ENCODE measurements at places on chromosomes 3 and 15.
A peak's percentile ranks its signal among the peaks of the same experiment; 100 is the strongest.

DNA sequence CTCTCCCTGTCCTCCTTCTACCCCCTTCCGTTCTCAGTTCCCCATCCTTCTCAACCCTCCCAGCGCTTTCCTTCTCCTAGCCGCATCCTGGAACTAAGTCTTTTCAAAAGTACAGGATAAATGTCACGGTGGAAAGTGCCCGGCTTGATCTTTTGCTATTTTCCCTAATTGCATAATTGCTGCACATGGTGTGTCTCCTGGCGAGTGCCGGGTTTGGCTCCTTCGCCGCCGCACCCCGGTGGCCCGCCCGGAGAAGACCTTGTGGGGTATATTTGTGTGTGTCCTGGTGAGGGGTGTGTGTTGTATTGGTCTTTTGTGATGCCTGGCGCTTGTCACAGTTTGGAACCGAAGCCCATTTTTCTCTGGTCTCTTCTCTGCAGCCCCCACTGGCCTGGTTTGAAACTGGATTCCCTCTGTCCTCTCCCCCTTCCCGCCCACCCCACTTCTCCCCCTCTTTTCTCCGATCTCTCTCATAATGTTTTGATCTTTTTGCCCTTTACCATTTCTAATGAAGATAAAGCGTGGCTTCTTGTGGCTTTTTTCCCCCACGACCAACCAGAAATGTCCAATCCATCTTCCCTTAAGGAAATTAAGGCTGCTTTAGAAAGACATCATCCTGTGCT lies 692 bp downstream of the UBE2E2 start:
- DNase-seq: no peak

- DNase-seq: no peak
These were observed 21.6 kb upstream of the CNBP start for GRCh38 chr3:129205109-129205832.

- DNase-seq: no peak
These were observed 151.6 kb upstream of the CTDSPL start for GRCh38 chr3:37709946-37710640.

- no peak for DNase-seq
These were observed 772.2 kb upstream of the ALCAM start for GRCh38 chr3:104594491-104594890.

DNA sequence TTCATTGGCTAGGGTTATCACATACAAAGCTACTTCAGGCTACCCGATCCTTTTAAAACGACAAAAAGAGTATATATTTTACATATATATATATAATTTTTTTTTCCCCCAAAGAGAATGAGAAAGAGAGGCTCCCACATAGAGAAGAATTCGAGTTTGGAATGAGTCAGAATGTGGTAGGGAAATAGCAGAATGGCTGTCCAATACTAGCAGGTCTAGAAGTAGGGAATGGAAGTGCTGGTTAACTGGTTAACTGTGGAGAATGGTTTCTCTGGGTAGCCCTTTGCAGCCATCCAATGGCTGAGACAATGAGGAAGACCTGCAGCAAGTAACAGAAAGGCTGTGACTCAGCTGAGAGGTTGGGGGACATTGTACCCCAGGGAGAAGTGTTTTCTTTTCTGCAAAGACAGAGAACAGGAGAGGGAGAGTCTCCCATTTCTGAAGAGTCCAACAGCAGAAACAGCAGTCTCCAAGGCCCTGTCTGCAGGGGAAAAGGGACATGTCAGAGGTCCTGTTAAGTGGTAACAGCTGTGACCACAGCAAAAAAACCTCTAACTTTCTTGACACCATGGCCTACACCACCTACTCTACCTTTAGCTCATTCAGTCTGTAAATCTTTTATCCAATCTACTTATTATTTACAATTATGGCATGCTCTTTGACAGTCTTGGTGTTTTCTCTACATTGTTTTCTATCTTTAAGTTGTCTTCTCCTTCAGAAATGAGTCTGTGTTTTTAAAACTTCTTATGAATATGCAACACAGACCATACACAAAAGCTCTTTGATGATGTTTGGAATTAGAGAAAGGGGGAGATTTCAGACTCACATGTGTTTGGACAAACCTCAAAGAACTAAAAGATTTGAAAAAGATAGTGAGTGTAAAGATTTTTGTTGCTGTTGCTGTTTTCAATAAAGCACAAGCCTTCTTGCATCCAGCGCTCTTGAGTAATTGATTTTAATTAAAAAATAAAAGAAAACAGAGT lies 116.1 kb upstream of the SLC7A14 start:
- DNase-seq: no peak

DNA sequence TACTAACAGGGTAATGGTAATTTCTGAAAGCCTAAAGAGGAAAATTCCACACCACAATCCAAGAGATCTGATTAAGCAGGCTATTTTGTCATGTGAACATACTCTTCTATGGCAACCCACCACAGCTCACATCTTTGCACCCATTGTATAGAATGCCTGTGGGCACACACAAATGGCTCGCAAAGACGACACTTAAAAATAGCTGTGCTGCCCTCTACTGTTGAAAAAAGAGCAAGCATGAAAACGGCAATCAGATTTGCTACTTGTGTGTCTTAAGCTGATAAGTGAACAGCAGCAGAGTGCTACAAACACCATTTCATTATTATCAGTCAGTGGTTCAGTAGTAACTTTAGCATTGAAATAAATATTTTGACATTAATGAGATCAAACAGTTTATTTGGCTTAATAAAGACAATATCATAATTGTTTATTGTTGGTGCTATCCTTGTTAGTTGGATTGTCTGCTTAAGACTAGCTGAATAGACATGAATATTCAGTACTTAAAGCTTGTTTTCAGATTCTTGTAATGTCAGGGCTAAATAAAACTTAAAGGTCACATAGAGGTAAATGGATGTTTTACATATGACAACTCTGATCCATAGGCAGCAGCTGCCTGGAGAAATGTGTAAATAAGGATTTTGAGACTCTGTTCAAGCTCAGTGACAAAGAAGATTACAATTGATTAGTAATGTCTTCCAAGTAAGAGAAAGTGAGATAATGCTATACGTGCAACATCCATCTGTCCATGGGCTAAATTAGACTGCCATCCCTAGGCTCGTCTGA lies 199.1 kb downstream of the LRRN1 start:
- DNase-seq: peak; percentile 8

DNA sequence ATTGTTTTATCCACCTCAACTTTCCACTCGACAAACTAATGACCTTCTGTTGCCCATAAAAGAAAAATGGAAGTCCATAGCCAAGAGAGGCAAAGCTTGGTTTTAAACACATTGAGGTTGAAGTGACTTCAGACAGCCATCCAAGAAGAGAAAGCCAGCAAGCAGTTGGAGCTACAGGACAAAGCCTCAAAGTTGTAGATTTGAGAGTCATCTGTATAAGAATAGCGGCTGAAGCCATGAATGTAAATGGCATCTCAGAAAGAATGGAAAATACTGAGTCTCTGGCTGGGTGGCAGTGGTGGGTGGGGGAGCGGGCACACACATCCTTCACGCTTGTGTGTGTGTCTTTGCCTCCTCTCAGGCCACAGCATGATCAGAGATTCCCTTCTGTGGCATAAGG lies 124.1 kb upstream of the CHRM5 start:
- no peak for DNase-seq

- DNase-seq: no peak
These were observed 100.0 kb upstream of the DLG1 start for GRCh38 chr3:197398286-197398878.

GRCh38 chr3:67557848-67558355 lies 96.5 kb downstream of the SUCLG2 start:
- DNase-seq: no peak

GRCh38 chr15:41115161-41115651 lies 874 bp downstream of the INO80 start:
- no peak for DNase-seq

DNA sequence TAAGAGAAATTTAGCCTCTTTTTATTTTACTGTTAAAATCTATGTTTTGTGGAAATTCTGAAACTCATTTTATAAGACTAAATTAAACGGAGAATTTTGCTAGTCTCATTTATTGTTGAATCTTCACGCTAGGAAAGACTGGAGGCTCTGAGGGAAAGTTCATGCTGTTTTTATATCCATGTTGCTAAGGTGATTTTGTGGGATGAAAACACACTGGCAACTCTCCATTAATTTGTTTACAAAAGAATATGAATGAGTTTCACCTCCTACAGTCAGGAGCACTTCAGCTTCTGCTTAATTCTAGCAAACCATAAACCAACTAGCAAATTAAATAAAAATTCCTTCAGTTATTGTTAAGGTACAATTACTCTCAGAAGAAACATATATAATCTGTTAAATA lies 195.4 kb downstream of the RAP2B start:
- DNase-seq: no peak

- no peak for DNase-seq
These were observed 23.3 kb upstream of the NFKBIZ start for GRCh38 chr3:101825904-101826445.

DNA sequence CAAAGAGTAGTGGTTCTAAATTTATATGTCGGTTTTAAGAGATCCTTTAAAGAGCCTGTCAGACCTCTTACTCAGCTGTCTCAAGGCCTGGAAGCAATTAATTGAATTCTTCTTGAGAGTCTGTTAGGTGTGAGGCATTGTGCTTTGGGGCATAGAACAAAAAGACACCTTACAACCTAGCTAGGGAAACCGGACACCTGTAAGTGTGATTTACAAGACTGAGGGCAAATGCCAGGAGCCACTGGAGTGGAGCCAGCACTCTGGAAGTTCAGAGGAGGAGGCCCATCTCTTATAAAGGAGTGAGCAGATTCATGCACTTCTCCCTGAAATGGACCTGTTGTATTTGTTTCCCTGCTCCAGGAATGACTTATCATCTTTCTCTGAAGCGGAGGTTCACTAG lies 97.7 kb upstream of the NUDT16 start:
- DNase-seq: no peak

- no peak for DNase-seq
These were observed 118.7 kb upstream of the ACP3 start for GRCh38 chr3:132198516-132198915.

DNA sequence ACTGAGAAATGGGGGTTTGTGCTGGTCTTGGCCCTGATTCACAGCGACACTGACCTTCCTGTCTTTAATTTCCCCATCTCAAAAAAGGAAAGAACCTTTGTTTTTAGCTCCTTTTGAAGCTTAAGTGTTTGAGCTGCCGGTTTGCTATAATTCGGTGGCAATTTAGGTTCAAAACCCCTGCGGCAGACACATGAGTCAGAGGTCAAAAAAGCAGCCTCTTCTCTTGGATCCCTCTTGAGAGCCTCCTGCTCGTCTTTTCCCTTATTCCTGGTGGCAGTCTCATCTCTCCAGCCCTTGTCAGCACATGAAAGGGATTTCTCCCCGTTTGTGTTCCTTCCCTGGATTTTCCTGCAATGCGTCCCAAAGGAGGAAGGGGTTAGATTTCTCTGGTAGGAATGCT lies 64.5 kb downstream of the GRIP2 start:
- no peak for DNase-seq

DNA sequence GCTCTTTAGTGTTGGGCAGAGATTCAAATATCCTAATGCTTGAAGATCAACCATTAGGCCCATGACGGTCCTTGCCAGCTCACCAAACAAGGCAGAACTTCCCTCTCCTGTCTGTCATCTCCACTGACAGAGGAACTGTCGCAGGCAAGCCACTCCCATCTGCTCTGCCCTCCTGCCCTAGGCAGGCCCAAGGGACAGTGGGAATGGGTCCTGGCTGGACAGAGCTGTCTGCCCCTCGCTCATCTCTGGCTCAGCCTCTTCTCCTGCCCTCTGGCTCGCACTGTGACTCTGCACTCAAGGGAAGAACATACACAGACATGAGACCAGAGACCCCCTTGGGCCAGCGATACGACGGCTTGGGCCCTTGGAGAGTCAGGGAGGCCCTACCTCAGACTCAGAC lies 7.6 kb upstream of the MUSTN1 start:
- DNase-seq: no peak

GRCh38 chr15:69557020-69557706 lies 104.5 kb downstream of the RPLP1 start:
- no peak for DNase-seq

DNA sequence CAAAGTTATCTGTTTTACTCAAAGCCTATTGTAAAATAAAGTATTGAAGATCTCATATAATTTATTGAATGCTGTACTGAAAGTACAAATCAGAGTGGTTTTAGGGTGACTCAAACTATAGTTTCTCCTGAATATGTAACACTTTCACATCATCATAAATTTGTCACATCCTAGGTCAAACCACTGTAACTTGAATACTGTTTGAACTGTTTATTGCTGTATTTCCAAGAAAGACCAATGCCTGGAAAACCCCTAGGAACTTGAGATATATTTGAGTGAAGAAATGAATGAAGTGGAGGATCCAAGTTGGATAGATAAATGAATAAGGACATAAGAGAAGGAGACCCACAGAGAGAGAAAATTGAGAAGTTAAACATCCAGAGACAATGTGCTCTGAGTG lies 348.2 kb downstream of the GRM7 start:
- no peak for DNase-seq

DNA sequence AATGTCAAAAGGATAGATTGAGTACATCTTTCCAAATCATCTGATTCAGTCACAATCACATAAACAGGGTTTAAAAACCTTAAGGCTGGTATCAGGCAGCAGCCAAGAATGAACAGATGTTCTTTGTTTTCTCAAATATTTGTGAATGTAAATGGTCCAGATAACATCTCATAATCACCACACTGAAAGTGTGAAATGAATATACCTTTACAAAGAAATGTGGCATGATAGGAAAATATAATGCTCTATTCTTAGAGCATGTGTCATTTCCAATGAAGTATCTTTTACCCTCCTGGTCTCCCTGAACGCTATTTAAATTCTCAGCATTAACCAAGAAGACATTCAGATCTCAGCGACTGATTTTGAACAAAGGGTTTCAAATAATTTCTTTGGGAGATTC lies 8.8 kb upstream of the ACTC1 start:
- DNase-seq: no peak

- no peak for DNase-seq
These were observed 12.4 kb downstream of the CIB1 start for GRCh38 chr15:90221246-90221900.

DNA sequence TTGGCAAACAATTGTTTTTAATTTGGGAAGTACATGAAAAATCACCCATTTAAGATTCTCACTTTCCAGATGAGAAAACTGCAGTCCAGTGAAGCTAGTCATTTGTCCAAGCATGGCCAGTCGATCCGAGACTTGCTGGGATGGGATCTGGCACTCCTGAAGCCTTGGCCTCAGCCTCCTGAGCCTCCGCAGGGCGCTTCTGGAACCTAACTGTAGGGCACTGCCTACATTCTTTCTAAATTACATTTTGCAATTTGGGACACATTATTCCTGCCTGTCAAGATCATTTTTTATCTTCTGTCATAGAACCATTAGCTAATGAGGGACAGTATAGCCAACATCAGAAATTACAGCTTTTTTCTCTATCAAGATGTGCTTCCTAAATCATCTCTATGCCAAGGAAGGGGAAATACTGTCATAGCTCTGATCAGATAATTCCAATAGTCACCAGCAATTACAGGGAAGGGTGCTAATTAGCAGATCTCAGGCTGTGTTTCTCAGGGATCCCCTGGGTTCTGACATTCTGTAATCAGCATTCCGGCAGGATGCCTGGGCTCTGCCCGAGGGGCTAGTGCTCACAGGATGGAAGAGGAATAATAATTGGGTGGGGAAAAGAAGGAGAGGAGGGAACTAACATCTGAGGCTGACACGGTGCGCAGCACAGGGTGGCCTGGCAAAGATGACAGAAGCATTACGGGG lies 28.3 kb downstream of the ANAPC13 start:
- no peak for DNase-seq
